ENCODE measurements at places on chromosomes 4 and X.

GRCh38 chr4:46508216-46508615, 118.3 kb upstream of the GABRA2 start:
- no peak for DNase-seq

- DNase-seq = no peak
Observed at GRCh38 chr4:184014301-184014700, 109.2 kb downstream of the STOX2 start.

- DNase-seq = no peak
Observed at GRCh38 chr4:154953691-154954090, 172.6 kb downstream of the RBM46 start.

DNA sequence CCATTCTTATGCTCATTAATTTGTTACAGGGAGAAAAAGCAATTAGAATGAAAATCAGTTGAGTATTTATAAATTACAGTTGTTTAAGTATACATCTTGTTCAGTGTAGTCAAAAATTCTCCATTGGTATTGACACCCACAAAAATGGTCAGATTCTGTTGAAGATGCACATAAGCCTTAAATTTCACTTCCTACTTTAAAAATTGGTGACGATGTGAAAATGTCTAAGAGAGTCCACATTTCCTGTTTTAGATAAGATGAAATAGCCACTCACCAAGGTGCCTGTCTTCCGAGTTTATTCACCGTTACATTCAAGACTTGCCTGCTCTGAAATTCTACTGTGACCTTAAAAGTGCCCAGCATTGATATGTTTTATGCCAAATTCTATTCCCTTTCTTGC, 93.6 kb downstream of the GPR143 start:
- DNase-seq = no peak

GRCh38 chr4:63607169-63607872, 801.9 kb downstream of the TECRL start:
- DNase-seq = no peak

- DNase-seq = no peak
Observed at GRCh38 chr4:20512985-20513384, 187.3 kb upstream of the PACRGL start.

GRCh38 chr4:152462695-152463094, 73.2 kb downstream of the FBXW7 start:
- no peak for DNase-seq

- DNase-seq = no peak
Observed at GRCh38 chrX:134600714-134601113, 57.6 kb downstream of the PLAC1 start.

Data from CD4-positive, alpha-beta T cell treated with Interleukin-15 for 4 hours (primary cell).